ENCODE measurements at places on chromosomes 12 and 14.

- no peak for DNase-seq
Observed at GRCh38 chr14:92770484-92770883, 22.1 kb upstream of the LGMN start.

- no peak for DNase-seq
Observed at GRCh38 chr12:120719072-120719471, 6.6 kb upstream of the ACADS start.

DNA sequence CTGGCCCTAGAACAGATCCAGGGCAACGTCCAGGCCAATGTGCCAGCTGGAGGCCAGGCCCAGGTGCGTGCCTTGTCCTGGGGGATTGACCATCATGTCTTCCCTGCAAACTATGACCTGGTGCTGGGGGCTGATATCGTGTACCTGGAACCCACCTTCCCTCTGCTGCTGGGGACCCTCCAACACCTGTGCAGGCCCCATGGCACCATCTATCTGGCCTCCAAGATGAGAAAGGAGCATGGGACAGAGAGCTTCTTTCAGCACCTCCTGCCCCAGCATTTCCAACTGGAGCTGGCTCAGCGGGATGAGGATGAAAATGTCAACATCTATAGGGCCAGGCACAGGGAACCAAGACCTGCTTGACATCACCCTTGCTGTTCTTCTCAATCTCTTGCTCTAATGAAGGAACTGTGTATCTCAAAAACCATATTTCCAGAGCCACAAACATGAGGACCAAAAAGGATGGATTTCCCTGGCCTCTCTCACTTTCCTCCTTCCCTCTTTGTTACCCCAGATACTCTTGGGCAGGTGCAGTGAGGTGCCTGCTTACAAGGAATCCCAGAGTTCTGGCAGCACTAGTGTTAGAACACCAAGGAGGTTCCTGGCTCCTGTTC is 2.2 kb upstream of the TSFM start:
- no peak for DNase-seq

DNA sequence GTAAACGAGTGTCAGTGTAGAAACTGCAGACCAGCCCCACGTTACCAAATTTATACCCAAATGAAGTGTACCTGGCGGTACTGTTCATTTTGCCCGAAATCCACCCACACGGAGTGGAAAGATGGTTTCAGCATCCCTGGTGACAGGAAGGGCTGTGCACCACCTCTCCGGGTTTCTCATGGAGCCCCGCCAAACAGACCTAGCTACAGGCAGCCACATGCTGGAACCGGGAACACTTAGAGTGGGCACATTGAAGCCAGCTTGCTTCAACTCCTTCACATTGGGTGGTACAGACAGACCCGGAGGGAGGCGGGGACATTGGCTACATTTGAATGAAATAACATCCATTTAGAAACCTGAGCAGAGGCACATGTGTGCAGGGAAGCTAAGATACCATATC is 84.4 kb downstream of the PPP2R5C start:
- DNase-seq = no peak

GRCh38 chr12:52127683-52128450 is 48.4 kb downstream of the SMIM41 start:
- no peak for DNase-seq

DNA sequence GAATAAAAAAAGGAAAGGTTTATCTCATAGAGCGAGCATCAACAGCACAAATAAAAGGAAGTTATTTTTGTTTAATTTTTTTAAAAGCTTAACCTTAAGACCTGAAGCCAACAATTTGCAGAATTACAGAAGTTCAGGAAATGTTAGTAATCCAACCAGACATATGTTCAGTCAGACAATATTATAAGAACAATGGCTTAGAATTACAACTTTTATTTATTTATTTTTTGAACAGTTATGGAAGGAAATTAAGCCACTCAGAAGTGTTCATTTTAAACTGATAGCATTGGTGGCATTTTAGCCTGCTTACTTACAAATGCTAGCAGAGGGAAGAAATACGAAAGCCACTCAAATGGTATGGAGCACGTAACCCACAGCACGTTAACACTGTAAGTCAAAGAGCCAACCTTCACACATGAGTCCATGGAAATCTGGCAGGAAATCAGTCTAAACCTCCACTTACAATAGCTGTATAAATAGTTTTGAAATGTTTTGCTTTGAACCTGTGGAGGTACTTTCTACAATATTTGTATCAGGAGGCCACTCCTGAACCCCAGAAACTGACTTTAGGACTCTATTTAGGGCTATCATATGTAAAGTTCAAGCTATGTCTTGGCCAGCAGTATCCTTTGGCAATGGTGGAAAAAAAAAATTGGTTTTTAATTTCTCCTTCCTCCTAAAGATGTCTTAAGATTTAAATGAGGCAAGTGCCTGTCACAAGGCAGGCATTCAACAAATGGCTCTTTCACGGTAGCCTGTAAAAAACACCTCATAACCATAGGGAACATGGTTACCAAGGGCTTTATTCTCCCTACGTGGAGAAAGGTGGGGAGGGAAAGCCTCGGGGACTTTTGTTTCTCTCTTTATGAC is 102.3 kb downstream of the ITPR2 start:
- no peak for DNase-seq

DNA sequence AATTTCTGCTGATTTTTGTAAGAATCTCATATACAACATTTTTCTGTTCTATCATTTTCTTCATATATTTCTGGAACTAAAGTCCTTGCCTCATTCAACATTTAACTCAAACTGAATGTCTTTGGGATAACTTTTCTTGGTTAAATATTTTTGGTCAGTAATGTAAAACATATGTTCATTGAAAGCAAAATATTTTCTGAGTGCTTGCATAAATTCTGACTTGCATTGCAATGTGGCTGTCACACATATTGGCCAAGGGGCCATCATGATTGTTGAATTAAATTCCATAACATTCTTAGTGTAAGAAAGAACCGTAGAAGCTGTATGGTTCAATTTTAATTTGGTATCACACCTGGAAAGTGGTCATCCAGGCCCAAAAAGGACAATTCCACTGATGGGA is 369.4 kb downstream of the GALC start:
- no peak for DNase-seq

- DNase-seq = no peak
Observed at GRCh38 chr12:54390668-54391551, 6.4 kb upstream of the ZNF385A start.

GRCh38 chr12:123237646-123238329 is 4.6 kb downstream of the MTRFR start:
- DNase-seq = peak; percentile 66

DNA sequence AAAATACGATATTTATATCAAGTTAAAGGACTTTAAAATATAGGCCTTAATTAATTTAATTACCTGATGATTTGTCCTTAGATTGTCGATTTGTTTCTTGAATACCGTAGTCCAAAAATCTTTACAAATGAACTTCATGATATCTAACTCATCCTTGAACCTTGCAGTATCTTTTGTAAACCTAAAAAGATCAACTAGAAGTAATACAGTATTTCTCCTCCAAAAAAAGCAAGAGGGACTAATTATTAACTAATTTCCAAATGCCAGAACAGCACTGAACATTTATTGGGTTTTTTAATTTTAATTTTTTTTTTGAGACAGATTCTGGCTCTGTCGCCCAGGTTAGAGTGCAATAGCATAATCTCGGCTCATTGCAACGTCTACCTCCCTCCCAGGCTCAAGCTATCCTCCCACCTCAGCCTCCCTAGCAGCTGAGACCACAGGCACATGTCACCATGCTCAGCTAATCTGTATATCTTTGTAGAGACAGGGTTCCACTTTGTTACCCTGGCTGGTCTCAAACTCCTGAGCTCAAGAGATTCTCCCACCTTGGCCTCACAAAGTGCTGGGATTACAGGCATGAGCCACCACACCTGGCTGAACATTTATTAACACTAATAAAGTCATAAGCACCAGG is 11.8 kb downstream of the TRAPPC6B start:
- DNase-seq = no peak

GRCh38 chr14:68774771-68775613 is 17.9 kb downstream of the ZFP36L1 start:
- DNase-seq = no peak

DNA sequence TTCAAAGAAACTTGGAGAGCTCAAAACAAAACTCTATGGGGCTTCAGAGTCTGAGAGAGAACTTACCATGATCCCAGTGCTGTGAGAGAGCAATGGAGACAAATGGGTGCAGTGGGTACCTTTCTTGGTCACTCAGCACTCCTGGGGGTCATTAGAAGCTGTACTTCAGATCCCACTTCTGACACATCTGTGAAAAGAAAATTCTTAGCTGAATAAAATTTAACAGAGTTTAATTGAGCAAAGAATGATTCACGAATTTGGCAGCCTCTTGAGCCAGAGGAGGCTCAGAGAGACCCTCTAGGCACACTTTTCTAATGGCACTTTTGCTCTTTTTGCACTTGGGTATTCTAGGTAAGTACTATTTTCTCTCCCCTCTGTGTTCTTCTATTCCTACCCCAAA is 96.8 kb upstream of the SYT10 start:
- DNase-seq = no peak

GRCh38 chr12:70842136-70842535 is 78.4 kb downstream of the PTPRR start:
- DNase-seq = no peak

DNA sequence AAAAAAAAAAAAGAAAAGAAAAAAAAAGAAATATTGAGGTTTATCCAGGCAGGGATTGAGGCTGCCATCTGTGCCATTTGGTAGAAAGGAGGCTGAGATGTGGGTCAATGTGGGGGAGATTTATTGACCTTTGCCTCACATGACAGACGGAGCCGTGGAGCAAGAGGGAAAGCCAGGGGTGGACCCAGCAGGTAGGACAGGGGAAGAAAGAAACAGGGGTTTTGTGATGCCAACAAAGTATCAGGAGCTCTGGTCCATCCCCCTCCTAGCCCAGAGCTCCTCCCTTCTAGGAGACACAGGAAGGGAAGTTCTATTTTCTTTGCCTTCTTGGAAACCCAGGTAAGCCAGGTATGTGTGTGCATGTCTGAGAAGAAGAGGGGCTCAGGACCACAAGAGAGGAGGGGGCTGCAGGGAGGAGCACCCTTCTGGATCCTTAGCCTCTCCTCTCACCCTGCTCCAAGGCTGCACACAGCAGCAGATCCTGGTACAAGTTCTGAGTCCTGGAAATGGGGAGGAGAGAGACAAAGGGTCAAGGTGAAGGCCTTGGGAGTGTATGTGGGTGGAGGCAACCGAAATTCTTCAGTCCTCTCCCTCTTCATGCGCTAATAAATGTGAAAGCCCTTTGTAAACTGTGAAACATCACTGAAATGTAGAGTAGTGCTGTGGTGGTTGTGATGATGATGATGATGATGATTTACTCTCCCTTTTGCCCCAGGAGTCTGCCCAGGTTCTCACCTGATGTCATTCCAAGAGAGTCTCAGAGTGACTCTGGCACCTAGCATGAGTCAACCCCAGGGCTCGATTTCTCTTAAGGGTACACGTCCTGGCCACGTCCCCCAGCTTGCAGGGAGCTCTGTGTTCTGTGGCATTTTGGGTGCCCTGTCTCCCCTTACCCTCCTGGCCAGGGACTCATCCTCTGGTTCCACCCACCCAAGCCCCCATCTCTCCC is 26.3 kb downstream of the ZFP36L1 start:
- no peak for DNase-seq

GRCh38 chr14:78450669-78451318 is 280.6 kb downstream of the NRXN3 start:
- no peak for DNase-seq

DNA sequence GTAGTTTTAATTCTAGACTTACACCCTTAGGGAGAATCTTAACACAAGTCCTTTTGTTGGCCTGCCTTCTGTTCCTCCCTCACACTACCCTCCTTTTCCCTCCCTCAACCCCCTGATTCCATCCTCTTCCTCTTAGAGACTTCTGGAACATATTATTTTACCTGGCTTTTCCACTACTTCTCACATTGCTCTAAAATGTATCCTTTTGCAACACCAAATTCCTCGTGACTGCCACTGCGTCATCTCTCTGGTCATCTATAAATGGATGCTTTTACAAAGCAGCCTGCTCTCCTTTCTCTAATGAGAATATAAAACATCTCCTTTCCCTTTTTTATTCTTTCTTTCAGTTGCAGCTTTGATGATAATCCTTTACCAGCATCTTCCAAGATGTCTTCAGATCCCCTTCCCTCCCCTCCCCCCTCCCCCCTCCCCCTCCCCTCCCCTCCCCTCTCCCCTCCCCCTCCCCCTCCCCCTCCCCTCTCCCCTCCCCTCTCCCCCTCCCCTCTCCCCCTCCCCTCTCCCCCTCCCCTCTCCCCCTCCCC is 93.6 kb downstream of the DIP2B start:
- DNase-seq = peak; percentile 29

DNA sequence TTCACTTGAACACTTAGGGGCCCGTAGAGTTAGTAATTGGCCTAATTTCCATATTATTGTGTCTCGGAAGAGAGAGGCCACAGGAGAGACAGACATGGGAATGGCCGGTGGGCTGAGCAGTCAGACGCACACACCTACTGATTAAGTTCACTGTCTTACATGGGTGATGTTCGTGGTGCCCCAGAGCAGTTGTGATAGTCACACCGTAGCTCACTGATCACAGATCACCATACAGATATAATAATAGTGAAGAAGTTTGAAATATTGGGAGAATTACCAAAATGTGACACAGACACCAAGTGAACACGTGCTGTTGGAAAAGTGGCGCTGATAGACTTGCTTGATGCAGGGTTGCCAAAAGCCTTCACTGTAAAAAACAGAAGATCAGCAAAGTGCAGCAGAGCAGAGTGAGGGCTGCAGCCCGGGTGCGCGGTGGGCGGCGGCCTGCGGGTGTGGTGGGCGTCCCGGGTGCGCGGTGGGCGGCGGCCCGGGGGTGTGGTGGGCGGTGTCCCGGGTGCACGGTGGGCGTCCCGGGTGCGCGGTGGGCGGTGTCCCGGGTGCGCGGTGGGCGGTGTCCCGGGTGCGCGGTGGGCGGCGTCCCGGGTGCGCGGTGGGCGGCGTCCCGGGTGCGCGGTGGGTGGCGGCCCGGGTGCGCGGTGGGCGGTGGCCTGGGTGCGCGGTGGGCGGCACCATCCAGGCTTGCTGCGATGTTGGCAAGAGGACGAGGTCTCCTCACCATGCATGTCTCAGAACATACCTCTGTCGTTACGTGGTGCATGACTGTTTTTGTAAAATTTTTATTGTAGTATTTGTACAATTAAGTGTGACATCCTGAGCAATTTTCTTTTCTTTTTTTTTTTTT is 34.3 kb upstream of the TEX22 start:
- peak; percentile 98 for DNase-seq

DNA sequence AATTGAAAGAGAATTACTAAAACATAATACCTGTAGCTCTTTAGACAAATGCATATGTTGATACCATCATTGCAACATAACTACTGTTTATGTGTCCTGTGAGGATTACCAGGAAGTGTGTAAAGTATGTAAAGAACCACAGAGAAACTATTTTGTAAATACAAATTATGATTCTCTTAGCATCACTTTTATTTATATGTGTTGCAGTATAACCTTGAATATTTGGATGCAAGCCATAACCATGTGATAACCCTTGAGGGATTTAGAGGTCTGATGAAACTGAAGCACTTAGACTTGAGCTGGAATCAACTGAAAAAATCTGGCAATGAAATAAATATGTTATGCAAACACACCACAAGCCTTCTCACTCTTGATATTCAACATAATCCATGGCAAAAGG is 77.5 kb downstream of the LRRC9 start:
- no peak for DNase-seq
